ENCODE measurements at places on chromosomes 5 and 9. TPM values are rescaled to one million over a fixed set of nuclear protein-coding genes. Genes with fewer than 3 reads are reported as not detected.

Gene SUSD3
- 3.0 TPM for total RNA-seq

Gene TAF11L10
- total RNA-seq: not detected

Gene ORM1
- 3.3 TPM for total RNA-seq

Gene SPATA31E1
- not detected for total RNA-seq
